Cortex of kidney (tissue), 1 donor: ENCODE measurements at places on chromosomes 7 and 10.

DNA sequence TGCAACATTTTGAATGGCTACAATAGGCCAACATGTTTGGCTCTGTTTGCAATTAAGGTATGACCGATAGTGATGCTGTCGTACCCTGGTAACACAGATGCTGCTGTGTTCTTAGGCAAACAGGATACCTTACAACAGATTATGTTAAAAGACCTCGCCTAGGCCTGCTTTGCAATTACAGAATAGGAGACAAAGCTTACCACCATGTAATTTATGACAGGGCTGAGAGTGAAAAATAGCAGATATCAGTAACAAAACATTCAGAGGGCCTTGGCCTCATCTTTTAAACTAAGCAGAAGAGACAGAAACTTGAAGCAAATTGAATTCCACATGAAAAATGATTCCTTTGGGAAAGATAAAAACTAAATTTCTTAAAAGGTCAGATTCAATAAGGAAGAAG lies 29.4 kb upstream of the ABLIM1 start:
- DNase-seq = no peak

GRCh38 chr10:88858491-88858890 lies 6.8 kb upstream of the ANKRD22 start:
- no peak for DNase-seq

- DNase-seq = no peak
Observed at GRCh38 chr10:123142701-123143161, 5.2 kb upstream of the HMX2 start.

DNA sequence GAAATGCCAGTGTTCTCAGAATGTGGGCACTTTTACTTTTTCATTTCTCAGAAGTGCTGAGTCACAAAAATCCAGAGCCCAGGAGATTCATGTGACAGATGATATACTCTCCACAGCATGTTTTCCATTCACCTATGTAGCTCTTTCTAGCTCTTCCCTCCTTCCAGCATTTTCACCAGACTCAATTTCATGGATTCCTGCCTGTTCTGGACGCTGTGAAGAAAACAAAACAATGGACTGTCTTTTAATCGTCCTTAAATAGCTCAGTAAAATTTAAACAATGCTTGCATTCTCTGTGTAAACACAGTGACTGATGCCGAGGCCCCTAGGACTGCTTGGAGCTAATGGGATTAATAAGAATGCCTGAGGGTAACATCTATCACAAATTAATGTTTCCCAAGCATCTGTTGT lies 25.5 kb downstream of the ZNF713 start:
- DNase-seq = no peak

- no peak for DNase-seq
Observed at GRCh38 chr7:50644114-50644513, 78.9 kb upstream of the DDC start.

- no peak for DNase-seq
Observed at GRCh38 chr7:133288970-133289369, 36.1 kb downstream of the EXOC4 start.

- no peak for DNase-seq
Observed at GRCh38 chr7:127151379-127151778, 101.4 kb downstream of the GRM8 start.

GRCh38 chr7:45136106-45137060 lies 21.2 kb upstream of the RAMP3 start:
- DNase-seq = no peak

DNA sequence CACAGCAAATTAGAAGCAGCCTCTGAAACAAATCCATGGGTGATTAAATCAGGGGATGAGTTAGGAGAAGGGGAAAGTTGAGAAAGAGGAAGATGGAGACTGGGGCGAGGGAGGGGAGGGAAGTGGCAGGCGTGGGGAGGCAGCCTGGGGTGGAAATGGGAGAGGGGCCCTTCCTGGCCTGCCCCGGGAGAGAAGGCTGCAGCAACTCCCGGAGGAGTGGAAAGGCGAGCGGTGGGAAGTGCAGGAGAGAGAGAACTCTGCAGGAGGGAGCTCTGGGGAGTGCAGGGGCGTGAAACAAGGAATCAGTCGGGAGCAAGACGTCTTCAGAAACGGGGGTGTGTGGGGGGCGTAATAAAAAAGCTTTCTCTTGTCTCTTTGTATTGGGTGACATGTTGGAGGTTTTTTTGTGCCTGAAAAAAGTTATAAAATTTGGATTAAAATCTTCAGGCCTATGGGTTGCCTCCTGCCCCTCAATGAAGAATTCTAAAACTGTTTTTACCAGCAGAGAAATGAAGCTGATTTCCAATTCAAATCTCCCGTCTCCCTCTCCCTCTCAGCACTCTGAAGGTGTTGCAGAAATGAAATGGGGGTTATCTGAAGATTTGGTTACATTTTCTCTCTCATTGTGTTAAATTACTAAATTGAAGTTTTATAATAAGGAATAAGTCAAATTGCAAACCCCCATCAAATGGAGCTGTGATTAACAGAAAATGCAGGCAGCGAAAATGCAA lies 4.7 kb upstream of the UNCX start:
- DNase-seq = no peak

- no peak for DNase-seq
Observed at GRCh38 chr10:4013651-4014121, 228.7 kb upstream of the KLF6 start.

- no peak for DNase-seq
Observed at GRCh38 chr7:1246160-1246870, 13.6 kb downstream of the UNCX start.

GRCh38 chr10:45082176-45082575 lies 81.5 kb downstream of the ZNF22 start:
- no peak for DNase-seq

- peak; percentile 93 for DNase-seq
Observed at GRCh38 chr7:148932-149790, 43.2 kb upstream of the FAM20C start.

DNA sequence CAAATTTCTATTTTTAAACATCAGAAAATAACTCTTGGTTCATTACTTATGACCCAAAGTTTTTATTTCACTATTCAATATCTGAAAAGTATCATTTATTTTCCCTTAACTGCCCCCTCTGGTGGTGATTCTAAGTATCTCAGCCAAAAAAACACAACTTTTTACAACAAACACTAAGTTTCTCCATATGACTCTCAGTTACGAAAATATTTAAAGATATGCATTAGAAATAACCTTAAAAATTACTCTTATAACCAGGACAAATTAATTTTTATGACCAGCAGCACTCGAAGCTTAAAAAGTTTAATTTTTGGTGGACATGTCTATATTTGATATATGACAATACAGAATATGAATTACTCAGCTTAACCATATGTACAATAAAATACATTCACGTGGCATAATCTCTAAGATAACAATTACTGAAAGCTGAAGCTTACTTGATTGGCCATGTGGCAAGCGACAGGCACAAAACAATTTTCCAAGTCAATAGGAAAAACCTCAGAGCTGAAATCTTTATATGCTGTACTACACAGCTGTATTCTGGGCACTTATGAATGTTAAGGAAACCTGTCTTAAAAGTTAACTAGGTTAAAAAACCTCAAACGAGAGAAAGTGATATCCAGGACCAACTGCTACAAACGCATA lies 2.3 kb downstream of the HNRNPA2B1 start:
- no peak for DNase-seq

- no peak for DNase-seq
Observed at GRCh38 chr7:20786421-20786778, 286 bp downstream of the SP8 start.

DNA sequence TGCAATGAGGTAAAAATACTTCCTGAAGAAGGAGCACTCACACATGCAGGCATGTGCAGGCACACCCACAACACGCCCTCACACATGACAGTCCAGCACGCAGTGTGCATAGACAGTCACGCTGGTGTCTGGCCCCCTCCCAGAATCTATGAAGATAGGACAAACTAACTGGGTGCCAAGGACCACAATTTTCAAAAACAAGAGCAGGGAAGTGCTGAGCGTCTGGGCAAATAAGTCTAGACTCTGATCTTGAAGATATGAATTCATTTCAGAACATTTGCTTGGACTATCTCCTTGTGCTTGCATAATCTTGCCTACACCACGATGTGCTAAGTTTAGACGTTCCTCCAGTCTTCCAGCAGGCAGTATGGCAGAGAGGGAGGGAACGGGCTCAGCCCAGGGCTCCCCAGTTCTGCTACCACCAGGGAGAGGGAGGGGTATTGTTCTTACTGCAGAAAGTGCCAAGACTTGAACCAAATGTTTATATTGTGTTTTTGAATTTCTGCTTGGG lies 276.5 kb upstream of the KLF6 start:
- DNase-seq = no peak

- no peak for DNase-seq
Observed at GRCh38 chr10:122154545-122155366, 116.3 kb upstream of the BTBD16 start.

GRCh38 chr10:77149706-77150105 lies 487.9 kb downstream of the KCNMA1 start:
- DNase-seq = no peak

GRCh38 chr10:4385231-4385870 lies 440.7 kb upstream of the AKR1E2 start:
- DNase-seq = no peak

- DNase-seq = no peak
Observed at GRCh38 chr7:63113713-63114285, 884.9 kb upstream of the ZNF722 start.

DNA sequence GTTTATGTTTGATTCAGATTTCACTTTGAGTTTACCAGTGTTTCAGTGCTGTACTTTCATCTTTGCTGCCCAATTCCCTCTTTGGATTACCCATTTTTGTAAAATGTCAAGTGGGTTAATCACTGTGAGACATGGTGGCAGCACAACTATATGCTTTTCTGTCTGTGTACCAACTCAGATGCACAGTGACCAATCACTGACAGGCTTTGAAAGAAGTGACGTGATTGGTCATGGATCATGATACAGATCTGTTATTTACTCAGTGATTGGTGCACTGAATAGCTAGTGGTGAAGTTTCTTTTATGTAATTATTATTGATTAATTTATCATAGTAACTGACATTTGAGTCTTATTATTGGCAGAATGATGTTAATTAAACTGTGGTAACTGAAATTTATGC lies 126.9 kb downstream of the SDK1 start:
- no peak for DNase-seq

- DNase-seq = no peak
Observed at GRCh38 chr10:121680879-121681655, 82.8 kb upstream of the FGFR2 start.

DNA sequence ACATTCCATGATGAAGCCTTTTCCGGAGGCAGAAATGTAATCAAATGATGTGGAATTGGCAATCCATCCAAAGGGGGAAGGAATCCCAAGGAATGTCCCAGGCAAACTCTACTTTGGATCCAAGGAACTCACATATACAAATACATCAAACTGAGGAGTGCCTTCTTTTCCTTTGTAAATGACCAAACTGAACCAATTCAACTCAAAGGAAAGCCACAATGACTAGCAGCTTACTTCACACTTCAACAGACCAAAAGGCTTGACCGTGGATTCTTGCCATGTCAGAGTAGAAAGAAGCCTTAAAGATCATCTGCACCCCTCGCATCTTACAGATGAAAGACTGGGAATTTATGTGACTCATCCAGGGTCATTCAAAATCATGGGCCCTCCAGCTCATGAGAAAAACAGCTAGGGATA lies 79.7 kb upstream of the MACROH2A2 start:
- no peak for DNase-seq

GRCh38 chr7:31096877-31097258 lies 44.8 kb downstream of the ADCYAP1R1 start:
- no peak for DNase-seq

DNA sequence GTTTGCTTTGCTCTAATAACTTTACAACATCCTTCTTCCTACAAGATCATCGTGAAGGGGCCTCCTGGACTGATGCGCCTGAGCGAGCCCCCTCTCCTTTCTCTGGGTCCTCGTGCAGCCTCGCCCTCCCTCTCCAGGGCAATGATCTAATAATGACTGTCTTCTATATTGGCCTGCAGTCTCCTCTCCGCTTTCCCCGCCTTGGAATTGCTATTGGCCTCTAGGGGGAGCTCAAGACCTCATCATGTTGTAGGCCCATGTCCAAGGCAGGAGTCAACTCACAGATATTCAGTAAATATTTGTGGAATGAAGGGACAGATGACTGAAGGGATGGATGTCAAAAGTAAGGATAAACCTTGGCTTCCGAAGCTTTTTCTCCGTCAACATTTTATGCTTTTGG lies 1180.3 kb downstream of the TYW1 start:
- no peak for DNase-seq

- DNase-seq = no peak
Observed at GRCh38 chr7:103714376-103714927, 268.4 kb upstream of the SLC26A5 start.

DNA sequence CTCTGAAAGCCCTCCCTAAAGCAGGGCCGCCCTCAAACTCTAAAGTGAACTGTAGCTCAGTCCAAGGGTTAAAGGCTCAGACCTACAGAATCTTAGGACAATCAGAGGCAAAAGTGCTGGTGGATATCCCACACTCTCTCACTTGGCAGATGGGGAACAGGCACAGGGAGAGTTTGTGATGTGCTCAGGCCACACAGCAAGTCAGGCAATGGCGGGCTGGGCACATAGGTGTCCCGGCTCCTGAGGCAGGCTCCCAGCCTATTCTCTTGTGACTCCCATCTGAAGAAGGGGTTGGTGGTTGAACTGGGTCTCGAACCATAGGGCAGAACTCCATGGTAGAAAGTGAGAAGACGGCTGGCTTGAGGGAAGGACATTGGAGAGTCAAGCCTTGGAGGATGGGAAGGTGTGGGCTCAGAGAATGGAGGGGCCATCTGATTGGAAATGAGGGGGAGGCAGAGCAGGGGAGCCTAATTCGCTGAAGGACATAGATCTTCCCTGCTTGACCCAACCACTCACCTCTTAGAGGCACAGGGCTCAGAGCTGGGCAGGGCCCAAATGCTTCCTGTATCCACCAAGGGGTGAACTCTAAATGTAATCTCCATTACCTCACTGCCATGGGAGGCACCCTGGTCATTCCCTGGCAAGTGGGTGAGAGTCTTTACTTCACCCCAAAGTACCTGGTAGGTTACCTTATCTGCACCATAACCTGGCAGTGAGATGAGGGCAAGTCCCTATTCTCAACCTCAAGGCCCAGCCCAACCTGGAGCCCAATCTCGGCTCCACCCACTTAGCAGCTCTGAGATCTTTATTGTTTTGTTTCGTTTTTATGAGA lies 4.9 kb upstream of the ZMIZ1 start:
- DNase-seq = no peak

DNA sequence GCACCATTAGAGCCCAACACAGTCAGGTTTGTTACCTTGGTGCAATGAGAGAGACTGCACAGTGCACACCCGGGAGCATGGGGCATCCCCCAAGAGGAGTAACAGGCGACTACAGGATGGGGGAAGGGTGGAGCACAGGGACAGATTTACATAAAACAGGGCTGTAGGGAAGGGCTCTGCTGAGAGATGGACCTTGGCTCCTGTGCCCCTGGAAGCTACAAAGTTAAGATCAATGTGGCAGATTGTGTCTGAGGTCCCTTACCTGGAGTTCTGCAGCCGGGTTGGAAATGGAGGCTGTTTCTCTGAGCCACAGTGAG lies 13.7 kb upstream of the SLC18A3 start:
- no peak for DNase-seq

DNA sequence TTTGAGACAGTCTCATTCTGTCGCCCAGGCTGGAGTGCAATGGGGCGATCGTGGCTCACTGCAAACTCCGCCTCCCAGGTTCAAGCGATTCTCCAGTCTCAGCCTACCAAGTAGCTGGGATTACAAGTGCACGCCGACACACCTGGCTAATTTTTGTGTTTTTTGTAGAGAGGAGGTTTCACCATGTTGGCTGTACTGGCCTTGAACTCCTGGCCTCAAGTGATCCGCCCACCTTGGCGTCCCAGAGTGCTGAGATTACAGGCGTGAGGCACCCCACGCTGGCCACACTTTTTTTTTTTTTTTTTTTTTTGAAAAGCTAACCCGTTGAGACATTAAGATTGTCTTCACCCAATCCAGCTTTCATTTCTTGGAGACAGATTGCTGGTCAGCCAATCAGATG lies 2.1 kb downstream of the ZNF273 start:
- DNase-seq = no peak

- no peak for DNase-seq
Observed at GRCh38 chr10:78130966-78131710, 97.5 kb downstream of the RPS24 start.
